Stimulated activated CD4-positive, alpha-beta T cell treated with anti-CD3 and anti-CD28 coated beads, Interleukin-4, amount 100 ng/mL, for 1 hour (primary cell): ENCODE measurements at places on chromosomes 3 and 15.

DNA sequence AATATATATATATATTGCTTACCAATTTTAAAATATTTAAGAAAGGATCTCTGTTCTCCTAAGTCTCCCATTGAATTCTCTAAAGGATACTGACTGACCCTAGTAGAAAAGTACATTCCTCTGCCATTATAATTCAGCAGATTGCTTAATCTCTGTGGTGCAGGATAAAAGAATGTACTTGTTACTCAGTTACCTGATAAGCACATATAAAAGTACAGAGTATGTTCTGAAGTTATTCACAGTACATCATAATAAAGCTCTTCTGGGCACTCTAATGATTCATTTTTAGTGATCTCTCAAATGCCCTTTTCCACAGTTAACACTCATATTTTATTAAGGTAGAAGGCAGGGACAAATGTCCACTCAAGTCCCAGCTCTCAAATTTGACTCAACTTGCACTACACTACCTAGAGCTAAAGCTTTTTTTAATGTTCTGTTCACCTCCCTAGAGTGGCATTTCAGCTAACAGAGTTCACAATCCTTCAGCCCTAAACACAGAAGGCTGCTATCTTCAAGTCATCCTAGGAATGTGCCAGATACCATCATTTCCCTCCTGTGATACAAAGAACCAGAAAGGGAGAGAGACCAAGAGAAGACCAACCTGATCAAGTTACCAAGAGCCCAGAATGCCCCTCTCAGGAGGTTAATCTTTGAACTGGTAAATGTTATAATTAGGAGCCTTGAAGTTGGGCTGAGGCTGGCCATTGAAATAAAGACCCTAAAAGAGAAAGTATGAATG is 53.3 kb downstream of the MEIS2 start:
- no peak for DNase-seq

GRCh38 chr3:127955728-127956127 is 40.7 kb downstream of the KBTBD12 start:
- no peak for DNase-seq

DNA sequence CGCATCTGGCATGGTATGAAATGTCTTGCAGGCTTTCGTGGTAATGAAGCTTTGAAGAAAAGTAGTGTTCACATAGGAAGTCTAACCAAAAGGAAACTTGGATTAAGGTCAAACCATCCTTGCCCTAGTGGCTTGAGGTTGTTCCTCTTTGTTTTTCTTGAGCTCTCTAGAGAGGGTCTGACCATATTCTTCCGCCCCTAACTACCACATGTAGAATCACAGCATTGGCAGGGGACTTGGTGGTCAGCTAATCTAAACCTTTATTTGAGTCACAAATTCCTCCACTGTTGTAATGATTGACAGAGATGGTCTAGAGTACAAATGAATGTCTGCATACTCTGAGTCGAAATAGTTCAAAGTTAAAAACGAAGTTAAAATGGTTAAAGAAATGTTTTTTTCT is 39.1 kb upstream of the PHLDB2 start:
- no peak for DNase-seq

GRCh38 chr3:107061466-107061865 is 315.8 kb upstream of the CCDC54 start:
- no peak for DNase-seq

GRCh38 chr3:143442814-143443447 is 323.4 kb downstream of the CHST2 start:
- DNase-seq = no peak

- no peak for DNase-seq
Measured at GRCh38 chr3:34568766-34569165, 770.3 kb downstream of the PDCD6IP start.
